HEK293T (cell line): ENCODE measurements at places on chromosomes 1 and 21.
A peak's percentile ranks its signal among the peaks of the same experiment; 100 is the strongest.

- no peak for DNase-seq
Measured at GRCh38 chr1:247357781-247358211, 26.1 kb upstream of the ZNF496 start.

DNA sequence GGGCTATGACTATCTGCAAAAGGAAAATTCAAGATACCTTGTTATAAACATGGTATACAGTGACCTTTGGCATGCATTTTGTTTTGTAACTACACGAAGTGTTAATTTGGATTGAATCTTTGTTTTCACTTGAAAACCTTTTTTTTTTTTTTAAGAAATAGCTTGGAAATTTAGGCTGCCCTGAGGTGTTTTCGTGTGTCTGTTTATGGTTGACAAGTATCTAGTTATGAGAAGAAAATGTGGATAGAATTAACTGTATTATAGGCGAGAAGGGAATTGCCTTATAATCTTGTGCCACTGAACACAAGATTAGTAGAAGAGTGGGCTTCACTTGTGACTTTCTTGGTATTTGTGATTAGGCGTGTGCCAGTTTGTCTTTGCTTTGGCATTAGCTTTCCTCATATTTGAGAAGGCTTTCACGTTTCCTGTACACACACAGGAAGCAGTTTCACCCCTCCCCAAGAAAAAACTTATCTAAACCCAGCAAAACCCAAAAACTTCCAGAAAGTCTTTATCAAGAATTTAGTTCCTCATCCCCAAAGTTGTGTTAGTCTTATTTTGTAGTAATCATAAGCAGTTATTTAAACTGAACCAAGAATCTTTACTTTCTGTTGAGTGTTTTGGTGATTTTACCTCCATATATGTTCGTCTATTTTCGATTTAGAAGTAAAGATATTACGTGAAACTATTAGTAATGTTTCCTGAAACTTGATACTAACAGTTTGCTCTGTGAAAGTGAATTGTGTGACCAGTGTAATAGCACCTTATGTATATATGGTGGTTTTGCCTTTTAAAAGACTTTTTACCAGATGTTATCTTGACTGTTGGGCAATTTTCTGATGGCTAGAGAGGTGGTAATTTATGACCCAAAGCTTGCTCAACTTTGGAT, 3.8 kb downstream of the DYRK1A start:
- DNase-seq: no peak

- DNase-seq: no peak
Measured at GRCh38 chr1:238346340-238346739, 455.6 kb upstream of the ZP4 start.

DNA sequence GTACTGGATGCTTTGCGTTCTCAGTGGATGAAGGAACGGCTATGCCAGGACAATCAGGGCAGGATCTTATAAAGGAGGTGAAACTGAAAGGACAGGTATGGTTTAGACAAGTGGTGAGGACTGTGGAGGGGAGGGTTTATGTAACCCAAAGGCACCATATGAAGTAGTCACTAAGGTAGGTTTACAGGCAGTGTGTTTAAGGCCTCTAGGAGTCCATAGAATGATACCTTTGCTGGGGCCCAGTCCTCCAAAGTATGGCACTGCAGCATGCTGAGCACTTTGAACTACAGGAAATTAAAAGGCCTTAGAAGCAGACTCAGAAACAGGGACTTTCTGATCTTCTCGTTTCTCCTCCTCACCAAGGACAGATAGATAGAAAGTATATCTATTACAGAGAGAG, 304.7 kb upstream of the USP25 start:
- no peak for DNase-seq

DNA sequence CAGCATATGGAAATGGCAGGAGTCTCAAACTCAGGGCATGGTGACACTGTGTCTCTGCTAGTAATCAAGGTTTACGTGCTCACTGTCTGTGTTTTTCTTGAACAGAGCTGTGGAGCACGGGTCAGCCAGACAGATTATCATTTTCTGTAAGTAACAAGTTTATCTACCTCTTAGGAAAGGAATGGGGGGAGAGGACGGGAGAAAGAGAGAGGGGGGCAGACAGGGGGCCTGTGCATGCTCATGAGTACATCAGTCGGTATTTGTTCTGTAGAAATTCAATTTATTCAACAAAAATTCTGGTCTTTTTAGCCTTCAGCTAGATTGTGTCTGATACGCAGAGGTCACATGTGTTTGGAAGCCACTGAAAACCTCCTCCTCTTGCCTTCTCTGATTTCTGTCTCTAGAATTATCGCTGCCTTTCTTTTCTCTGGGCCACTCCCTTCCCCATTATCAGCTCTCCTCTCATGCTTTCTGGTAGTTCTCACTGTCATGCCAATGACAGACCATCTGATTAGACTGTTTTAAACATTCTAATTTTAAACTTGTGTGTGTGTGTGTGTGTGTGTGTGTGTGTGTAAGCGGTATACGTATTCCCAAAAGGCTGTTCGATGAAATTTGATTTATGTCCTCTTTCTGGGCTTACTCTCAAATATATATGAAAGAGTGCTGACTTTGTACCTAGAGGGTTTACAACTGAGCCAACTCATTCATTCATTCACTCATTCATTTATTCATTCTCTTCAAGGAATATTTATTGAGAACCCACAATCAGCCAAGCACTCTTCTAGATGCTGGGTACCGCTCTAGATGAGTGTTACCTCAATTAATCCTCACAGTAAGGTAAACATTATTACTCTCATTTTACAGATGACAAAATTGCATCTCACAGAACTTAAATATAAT, 636.9 kb downstream of the KIF26B start:
- DNase-seq: no peak

- DNase-seq: no peak
Measured at GRCh38 chr1:174074757-174075156, 52.6 kb upstream of the RC3H1 start.

GRCh38 chr1:164765557-164765956, 206.6 kb downstream of the PBX1 start:
- DNase-seq: no peak

DNA sequence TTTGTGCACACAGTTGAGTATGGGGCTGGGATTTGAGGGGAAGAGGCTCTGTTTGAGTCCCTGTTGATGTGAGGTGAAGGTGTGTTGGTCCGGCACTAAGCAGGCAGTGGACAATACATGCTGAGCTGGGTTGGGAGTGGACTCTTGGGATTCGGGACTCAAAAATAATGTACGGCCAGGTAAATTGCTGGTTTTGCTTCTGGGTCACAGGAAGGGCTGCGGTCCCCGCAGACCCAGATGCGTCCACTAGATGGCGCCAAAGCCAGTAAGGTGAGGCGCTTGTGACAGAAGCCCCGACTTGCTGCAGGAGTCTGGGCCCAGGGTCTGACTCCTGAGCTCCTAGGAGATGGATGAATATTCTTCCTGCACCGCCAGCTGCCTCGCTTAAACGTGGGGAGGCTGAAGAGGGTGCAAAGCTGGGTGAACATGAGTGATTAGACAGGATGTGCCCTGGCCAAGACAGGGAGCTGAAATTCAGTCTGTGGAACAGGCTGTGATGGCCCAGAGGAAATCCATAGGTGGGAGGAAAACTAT, 61.4 kb downstream of the ACBD3 start:
- peak; percentile 93 for DNase-seq

DNA sequence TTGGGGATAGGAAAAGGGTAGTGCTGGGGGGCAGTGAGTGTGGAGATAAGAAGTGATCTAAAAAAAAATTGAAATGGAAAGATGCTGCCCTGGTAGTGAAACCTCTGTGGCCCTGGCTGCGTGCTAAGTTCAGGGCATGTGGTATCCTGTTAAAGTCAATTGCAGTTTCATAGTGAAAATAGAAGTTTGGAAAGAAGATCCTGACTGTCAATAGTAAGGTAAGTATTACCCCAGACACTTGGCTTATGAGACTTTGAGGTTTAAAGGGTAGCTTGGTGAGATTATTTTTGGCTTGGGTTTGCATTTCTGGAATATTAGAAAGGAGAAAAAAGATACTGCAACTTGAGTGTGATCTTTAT, 6.8 kb downstream of the ARID1A start:
- DNase-seq: no peak

DNA sequence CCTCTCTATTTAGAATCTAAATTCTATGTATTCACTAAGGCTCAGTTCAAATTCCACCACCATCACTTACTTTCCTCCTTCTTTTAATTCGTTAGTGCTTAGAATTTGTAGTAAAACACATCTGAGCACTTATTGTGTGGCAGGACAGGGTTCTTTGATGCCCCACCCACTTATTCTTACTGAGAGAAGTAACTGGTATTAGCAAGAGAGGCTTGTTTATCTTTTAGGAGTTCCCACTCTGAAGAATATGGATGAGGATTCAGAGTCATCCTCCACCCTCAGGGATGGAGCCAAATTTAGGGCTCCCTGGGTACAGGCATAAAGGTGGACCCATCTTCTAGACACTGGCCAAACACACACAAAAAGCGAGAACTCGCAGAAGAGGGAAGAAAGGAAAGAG, 11.5 kb upstream of the TAF1A start:
- DNase-seq: no peak

GRCh38 chr1:168245042-168245441, 19.2 kb downstream of the SFT2D2 start:
- DNase-seq: no peak

- DNase-seq: no peak
Measured at GRCh38 chr1:25575191-25575590, 31.8 kb downstream of the LDLRAP1 start.

DNA sequence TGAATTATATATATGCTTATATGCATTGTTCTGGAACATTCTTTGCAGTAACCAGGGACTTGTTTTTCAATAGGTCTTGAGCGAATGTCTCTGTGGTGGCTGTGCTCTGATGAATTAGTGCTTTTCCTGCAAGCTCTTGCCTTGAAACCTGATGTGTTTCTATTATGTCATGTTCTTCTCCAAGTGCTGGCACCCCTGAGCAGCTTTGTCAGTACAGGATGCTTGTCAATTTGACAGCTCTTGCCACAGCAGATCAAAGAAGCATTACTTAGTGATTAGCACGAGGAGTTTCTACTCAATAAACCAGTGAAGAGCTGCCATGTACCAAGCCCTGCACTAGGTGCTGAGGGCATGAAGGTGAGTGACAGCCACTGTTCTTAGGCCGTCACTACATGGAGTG, 171.9 kb downstream of the PRDM2 start:
- no peak for DNase-seq

- no peak for DNase-seq
Measured at GRCh38 chr1:109266965-109267364, 16.0 kb downstream of the PSRC1 start.

- no peak for DNase-seq
Measured at GRCh38 chr1:205453466-205453865, 2.4 kb downstream of the BLACAT1 start.

DNA sequence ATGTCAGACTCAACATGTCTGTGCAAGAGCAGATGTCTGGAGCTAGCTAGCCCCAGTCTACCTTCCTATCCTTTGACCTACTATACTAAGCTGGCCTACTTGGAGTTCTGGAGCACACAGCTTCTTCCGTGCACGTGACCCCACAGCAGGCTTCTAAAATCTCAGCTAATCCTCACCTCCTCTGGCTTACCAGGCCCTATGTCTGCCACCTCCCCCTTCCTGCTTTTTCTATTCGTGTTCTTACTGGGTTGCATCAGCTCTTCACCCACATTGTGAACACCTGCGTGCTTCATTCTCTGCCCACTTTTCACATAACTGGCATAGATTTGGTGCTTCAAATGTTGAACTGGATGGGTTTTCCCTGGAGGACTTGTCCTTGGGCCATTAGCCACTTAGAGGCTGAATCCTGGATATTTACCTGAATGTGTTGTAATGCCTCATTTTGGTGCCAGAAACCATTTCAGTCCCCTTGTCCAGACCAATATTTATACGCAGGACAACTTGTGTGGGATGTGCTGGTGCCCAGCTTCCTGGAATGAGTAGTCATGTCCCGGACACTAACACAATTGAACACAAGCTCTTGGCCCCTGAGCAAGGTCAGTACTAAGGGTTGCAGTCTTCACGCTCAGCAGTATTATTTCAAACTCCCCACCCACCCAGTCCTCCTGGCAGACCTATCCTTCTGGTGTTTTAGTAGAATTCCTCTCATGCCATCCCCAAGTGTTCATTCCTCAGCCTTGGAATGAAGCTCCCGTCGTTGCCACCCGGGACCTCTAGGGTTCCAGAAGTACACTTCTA, 24.0 kb downstream of the TENT5C start:
- DNase-seq: no peak

DNA sequence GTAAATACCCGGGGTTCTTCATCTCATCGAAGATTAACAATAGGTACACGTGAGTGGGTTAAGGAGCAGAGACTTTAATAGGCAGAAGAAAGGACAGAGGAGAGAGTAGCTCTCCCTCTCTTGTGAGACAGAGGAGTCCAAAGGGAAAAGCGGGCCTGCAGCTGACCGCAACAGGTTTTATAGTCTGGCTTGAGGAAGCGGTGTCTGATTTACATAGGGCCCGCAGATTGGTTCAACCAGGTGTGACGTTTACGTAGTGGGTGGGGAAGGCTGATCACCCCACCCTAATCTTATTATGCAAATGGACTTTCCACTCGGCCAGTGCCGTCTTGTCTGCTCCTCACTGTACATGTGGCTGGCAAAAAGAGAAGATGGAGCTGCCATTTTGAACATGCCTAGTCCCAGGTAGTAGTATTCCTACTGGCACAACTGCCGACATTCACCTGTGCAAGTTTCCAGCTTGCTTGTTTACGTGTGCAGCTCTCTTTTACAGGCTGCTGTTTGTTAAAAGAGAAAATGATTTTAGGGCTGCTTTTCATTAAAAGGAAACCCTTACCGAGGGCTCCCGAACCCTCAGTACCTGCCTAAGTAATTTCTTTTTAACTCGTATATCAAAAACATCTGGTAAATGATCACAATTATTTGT, 10.6 kb downstream of the CDC14A start:
- peak; percentile 28 for DNase-seq
